ENCODE measurements at places on chromosomes 3 and 15.

- no peak for DNase-seq
Observed at GRCh38 chr15:48945386-48945785, 18.3 kb downstream of the SHC4 start.

- no peak for DNase-seq
Observed at GRCh38 chr15:57923750-57924149, 141.8 kb downstream of the ALDH1A2 start.

DNA sequence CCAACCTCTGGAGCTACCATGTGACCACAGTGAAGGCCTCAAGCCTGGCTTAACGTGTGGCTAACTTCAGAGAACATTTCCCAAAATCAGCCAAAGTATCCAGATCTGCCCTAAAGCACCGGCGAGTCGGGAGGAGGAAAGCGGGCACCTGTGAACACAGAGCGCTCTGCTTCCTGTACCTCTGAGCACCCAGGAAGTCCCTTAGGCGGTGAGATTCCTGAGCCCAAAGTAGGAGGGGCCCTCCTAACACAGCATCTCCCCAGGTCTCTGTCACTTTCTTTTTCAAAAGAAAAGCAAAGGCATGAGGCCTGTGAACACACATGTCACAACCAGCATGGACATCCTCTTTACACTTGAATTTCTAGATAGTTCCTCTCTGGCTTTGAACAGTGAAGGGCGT lies 944 bp upstream of the EIF4E3 start:
- DNase-seq = peak; percentile 44

DNA sequence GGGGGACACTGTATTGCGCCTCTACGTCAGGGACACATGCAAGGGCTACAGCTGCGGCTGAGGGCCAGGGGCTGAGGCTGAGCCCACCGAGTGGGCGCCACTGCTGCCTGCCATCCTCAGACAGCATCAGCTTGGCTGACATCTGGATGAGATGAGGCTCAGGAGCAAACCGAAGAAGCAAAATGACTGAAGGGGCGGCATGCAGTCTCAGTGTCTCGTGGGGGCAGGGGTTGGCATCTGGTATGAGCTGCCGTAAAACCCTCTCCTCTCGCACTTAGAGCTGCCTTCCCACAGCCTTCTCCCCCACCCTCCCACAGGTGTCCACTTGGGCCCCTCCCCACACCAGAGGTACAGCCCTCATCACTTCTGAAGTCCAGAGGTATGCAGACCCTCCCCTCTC lies 24.2 kb upstream of the CMTM7 start:
- DNase-seq = no peak

GRCh38 chr3:127735767-127736693 lies 63.3 kb downstream of the ABTB1 start:
- DNase-seq = no peak

DNA sequence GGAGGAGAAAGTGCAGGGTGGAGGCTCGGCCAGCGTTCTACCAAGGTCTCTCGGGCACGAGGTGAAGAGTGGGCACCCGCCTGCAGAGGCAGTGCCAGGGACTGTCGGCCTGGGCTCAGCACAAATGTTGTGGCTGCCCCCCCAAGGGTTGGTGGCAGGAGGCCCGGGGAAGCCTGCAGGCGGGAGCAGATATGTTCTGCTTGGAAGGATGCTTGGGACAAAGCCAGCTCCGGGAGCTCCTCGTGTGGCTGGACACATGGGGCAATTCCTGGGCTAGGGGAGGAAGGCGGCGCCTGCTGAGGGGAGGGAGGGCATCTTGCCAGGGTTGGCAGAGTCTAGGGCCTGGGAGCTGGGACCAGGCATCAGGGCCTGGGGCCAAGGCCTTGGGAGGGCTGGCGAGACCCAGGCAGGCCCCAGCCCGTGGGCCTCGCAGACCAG lies 30.4 kb upstream of the FBLN2 start:
- no peak for DNase-seq

GRCh38 chr15:65962187-65962586 lies 92.9 kb downstream of the RAB11A start:
- no peak for DNase-seq

DNA sequence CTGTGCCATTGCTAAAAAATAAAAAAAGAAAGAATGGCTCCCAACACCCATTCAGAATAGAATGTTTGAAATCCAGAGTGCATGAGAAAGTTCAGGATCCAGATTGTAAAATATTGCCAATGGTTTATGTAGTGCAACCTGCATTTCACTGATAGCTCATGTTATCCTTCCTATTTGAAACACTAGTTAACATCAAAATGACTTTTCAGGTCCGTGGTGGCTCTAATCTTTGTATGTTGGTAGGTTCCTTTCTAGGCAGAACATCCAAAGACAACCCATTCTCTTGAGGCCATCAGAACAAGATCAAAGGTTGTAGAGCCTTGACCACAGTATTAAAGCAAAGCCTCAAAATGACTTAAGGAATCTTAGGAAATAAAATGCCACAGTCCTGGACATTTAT lies 51.0 kb downstream of the PLCL2 start:
- no peak for DNase-seq

GRCh38 chr15:101053261-101053660 lies 134.1 kb downstream of the LRRK1 start:
- no peak for DNase-seq

GRCh38 chr15:78272316-78272715 lies 8.0 kb downstream of the DNAJA4 start:
- no peak for DNase-seq

DNA sequence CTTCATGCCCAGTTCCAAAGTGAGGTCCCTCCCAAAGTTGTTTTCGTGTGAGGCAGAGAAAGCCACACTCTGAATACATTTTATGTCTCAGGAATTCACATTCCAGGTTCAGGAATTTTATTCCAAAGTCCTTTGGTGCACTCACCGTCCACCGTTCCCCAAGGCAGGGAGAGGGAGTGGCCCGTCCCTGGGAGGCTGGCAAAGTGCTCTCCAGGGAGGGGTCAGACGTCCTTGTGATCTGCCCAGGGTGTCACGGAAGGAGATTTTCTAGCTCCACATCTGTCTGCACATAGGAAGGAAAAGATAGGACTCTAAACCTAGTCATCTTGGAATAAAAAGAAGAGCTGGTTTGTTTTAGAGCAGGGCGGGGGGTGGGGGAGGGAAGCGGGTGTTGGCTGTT lies 47.9 kb downstream of the KLF13 start:
- no peak for DNase-seq

- no peak for DNase-seq
Observed at GRCh38 chr15:52261498-52262242, 33.9 kb downstream of the MYO5C start.

GRCh38 chr3:111784001-111784400 lies 75.1 kb upstream of the PHLDB2 start:
- DNase-seq = no peak

GRCh38 chr3:39428745-39429201 lies 22.3 kb downstream of the RPSA start:
- DNase-seq = no peak
